ENCODE measurements at places on chromosomes 7 and 10.

DNA sequence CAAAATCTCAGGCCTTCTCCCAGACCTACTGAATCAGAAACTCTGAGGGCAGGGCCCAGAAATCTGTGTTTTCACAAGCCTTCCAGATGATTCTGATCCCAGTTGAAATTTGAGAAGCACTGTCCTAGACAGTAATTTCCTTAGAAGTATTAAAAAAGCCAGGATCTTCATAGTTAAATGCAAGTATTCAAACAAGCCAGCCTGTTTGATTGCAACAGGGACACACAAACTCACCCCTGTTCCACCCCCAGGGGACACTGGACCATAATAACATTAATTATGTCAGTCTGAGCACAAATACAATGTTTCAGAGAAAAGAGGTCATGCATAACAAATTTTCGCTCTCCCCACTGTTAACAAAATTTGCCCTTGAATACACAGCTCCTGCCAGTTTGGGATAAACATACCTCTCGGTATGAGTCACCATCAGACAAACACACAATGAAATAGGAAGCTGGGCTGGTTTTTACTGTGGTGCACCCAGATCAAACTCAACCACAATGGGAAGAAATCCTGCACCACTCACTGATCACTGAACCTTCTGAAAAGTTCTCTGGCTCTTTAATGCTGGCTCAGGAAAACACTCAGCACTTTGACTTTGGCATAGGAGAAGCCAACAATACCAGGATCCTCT is 34.3 kb downstream of the ABLIM1 start:
- no peak for DNase-seq

DNA sequence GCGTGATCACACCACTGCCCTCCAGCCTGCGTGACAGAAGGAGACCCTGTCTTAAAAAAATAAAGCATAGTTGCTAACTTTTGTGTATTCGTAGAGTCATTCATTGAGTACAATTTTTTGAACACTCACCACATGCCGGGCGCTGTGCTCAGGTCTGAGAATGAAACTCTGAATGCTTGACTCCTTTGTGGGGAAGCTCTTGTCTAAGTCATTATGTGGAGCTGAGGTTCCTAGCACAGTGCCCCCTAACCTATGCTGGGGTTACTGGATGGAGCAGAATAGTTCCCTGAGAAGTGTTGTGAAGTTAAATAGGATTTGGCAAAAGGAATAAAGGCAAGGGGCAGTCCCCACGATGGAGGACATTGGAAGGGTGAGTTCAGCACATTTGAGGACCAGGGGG is 123.3 kb downstream of the CELF2 start:
- no peak for DNase-seq

- DNase-seq = no peak
Observed at GRCh38 chr10:86349474-86349873, 17.1 kb downstream of the GRID1 start.

DNA sequence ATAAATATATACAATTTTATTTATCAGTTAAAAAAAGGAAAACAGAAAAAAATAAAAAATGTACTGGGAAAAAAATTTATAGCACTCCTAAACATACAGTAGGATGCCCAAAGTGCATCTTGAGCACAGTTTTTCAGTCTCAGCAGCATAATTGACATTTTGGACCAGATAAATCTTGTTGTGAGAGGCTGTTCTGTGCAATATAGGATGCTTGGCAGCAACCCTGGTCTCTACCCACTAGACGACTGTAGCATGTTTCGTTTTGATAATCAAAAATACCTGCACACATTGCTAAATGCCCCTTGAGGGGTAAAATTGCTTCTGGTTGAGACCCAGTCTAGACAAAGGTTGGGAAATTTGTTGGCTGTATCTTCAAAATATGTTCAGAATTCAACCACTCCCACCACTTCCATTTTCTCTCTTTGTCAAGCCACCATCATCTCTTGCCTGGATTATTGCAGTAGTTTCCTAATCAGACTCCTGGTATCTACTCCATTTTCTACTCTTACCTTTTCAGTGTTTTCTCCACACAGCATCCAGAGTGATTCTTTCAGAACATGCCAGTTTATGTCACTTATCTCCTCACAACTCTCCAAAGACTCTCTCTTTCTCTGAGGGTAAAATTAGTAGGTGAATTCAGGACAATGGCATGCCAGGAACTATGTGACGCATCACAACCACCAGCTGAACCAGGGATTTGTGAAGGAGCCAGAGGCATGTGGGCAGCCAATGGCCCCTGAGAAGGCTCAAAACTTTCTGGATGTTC is 91.4 kb downstream of the GPR85 start:
- DNase-seq = no peak

Data from activated CD8-positive, alpha-beta memory T cell treated with anti-CD3 and anti-CD28 coated beads for 4 hours (primary cell).